ENCODE measurements at places on chromosomes 7 and 10. TPM values are rescaled to one million over a fixed set of nuclear protein-coding genes. Genes with fewer than 3 reads are reported as not detected.
A peak's percentile ranks its signal among the peaks of the same experiment; 100 is the strongest.

Gene MYL7
- 20,690 TPM for total RNA-seq

Gene NRCAM
- 0.47 TPM for total RNA-seq

Gene TAC1
- total RNA-seq, result not detected

DNA sequence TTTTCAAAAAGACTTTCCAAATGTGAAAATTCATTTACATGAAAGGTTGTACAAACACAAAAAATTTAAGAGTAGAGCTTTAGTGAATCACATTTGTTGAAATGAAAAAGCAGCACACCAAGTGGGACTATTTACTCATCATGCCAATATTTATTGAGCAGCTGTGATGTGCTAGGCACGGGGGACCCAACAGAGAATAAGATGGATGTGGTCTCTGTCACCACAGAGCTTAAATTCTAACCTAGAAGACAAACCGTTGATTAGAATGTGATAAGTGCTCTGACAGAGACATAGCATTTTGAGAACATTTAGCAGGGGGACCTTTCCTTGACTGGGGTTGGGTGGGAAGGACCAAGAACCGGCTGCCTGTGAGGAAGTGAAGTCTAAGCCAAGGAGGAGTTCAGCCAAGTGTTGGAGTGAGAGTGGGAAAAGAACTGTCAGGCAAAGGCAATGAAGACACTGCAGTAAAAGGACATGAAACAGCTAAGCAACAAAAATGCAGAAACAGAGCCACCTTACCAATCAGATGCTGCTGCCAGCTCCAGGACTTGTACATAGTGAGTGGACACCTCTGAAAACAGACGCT, 19.1 kb downstream of the ADAM12 start:
- no peak for DNase-seq

DNA sequence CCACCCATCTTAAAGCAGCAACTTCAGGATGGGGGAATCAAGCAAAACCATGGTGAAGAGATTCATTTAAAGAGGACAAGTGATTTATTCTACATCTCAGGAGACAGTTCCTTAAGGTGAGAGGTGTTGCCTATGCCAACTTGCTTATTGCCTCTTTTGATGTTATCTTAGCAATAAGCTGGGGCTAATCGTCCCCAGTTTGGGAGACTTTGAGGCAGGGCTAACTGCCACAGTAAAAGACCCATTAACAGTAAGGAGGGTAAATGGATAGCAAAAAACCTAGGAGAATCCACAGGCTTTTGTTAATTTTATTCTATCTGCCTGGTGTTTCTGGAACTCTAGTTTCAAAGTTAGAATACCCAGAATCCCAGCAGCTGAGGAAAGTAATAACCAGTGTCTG, 22.1 kb upstream of the HERPUD2 start:
- no peak for DNase-seq

GRCh38 chr10:29617880-29618340, 16.9 kb downstream of the SVIL start:
- no peak for DNase-seq

- DNase-seq, result no peak
These were observed 785 bp downstream of the WDR86 start for GRCh38 chr7:151408839-151409666.

DNA sequence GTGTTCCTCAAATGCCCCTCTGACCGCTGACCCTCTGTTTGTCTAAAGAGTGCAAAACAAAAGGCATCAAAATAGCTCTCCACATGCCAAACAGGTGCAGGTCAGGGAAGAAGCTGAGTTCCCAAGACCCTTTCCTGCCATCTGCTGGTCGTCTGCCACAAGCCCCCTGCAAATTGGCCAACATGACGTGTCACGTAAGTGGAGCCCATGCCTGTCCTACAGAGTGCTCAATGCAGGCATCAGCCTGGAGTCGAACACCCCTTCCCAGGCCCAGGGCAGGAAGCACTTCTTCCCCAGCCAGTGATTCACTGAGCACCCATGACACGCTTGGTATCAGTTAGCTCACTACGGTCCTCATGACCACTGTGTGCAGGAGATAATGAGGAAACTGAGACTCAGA, 14.1 kb downstream of the TMEM72 start:
- no peak for DNase-seq

DNA sequence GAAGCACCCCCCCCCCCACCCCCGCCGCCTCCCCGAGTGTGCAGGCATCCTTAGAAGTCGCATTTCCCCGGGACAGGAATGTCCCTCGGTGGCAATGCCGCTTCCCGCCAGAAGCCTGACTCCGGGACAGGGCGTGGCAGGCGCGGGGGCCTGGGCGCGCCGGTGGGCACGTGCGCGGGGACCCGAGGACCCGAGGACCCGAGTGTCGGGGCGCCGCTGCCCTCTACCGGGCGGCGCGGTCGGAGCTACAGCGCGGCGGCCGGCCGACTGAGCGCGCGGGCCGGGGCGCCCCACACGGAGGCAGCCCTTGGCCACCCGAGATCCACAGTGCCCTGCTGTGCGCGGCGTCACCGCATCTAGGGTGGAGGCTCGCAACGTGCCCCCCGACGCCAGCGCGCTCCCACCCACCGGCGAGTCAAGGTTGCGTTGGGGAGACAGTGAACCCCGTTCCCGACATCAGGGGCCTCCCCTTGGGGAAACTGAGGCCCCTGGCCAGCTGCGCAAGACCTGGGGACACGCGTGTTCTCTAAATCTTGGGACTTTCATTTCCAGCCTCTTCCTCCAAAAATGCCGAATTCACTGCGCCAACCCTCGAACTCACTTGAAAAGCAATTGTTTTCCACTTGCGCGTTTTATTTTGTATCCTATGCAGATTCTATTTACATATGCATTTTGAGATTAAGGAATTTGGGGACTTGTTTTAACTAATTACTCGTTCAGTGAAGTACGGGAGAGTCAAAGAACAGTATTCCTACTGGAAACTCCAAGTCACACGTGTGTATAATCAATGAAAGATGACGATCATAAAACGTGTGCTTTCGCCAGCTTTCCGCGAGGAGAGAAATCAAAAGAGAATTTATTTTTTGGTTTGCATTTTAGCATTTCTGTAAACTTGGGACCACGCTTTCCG, 3.1 kb upstream of the CUX1 start:
- peak; percentile 55 for DNase-seq

- no peak for DNase-seq
These were observed 19.9 kb upstream of the GPAM start for GRCh38 chr10:112203328-112204076.

Measured in left cardiac atrium (tissue), 4 donors.